ENCODE measurements at places on chromosomes 2 and 18. TPM values are rescaled to one million over a fixed set of nuclear protein-coding genes. Genes with fewer than 3 reads are reported as not detected.

DNA sequence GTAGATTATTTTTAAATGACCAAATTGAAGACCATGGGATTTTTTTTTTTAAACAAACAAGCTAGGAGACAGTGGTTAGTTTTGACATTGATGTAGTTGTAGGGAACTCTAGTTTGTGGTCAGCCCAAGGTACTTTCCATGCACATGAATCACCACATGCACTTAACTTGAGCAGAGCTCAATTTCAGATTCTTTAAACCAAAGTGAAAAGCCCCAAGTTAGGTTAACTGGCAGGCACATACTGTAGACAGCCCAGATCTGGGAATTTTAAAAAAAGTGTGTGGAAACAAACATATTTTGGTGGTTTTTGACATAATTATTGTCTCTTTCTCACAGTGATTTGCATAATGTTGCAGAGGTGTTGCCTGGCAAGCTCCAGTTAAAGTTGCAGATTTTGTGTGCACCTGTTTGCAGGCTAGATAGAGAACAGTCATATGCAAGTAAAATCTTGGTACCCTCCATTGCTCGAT, 88.4 kb downstream of the BCL2L11 start:
- no peak for DNase-seq

DNA sequence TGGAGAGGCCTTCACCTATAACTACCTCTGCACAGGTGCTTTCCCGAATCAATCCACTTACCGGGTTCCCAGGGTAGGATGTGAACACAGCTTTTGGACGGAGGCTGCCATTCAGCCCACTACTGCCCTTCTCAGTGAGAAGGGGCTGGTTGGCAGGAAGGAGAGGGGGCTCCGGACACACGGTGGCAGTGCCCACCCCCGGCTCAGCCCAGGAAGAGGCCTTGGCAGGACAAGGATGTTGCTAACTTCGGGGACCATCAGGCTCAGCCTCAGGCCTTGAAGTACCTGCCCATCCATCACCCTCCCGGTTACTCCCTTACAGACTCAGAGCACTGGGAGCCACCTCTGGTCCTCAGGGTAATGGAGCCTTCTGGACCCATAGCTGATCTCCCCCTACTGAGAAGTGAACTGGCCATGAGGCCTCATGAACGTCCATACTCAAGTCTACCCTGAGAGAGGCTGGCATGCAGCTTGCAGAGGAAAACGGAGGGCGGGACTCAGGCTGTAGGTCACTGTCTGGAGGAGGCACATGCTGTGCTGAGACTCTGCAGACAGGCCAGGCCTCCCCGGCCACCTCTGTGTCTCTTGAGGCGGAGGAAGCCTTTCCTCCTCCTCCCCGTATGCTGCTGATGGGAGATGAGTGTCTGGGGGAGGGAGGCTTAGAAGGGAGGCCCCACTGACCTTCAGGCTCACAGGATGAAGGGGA, 191.0 kb downstream of the TWIST2 start:
- no peak for DNase-seq

DNA sequence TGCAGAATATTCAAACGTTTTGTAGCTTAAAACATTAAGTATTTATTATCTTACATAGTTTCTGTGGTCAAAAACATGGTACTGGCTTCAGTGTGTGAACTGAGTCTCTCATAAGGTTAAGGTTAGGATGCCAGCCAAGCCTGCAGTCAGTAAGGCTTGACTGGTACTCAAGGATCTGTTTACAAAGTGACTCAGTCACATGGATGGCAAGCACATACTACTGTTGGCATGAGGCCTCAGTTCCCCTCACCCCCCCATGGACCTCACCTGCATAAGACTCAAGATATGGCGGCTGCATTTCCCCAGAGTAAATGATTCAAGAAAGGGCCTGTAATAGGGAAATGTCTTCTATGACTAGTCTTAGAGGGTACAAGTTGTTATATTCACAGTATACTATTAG, 1167.5 kb downstream of the DPP10 start:
- DNase-seq = no peak

DNA sequence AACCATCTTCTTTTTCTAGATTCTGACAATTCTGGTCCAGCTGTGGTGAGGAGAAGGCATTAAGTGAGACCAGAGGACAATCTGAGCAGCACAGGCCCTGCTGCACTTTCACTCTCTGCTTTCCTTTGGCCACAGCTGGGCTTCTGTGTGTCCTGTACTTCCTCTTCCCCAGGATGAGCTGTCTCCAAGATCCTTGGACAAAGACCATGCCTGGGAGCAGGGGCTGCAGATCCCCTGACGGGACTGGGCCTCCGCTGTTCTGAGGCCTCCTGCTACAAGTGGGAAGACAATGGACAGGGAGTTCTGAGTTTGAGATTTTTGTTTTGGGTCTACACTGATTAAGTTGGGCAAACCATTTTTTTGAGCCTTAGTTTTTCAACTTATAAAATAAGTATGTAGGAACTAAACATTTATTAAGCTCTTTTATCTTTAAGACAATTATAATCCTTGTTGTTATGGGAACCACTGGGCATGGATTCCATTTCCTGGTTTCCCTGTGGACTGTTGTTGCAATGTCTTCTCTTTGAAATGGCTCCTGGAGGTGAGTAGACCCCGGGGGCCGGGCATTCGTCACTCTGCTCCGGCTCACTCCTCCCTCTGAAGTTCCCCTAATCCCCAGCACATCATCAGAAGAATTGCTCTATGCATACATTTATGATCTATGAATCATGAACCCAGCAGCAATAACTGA, 266.6 kb downstream of the ACTR3 start:
- DNase-seq = no peak

- DNase-seq = no peak
Measured at GRCh38 chr2:57698935-57699449, 347.6 kb upstream of the VRK2 start.

DNA sequence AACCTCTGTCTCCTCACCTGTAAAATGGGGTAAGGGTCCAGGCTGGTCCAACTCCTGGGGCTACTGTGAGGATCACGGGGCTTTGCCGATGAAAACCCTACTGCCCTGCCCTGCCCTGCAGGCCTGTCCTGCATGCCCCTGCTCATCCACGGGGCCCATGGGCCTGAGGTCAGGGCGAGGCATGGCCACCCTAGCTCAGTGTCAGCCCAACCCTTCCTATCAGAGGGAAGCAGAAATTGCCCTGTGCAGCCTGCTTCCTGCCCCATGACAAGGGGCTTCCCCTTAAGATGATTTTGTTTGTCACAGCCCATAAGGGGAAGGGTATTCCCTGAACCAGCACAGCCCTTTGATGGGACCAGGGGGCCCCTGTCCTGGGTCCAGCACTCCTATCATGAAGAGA, 353.6 kb upstream of the ID2 start:
- DNase-seq = no peak

DNA sequence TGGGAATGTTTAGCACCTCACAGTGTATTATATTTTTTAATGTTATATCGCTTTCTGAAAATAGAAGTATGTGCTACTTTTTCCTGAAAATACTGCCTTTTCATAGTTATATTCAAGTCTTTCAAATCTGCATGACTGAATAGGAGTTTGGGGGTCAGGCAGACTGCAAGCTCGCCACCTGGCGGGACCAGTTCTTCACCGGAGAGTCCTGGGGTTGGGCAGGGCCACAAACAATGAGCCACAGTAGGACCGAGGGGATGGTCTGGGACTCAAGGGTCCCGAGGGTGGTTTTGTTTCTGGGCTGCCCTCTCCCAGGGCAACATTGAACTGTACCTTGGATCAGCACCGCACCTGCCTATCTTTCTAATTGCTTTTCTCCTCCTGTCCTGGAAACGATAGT, 70.6 kb downstream of the VWA3B start:
- peak; percentile 66 for DNase-seq

GRCh38 chr2:48601349-48601748, 16.3 kb upstream of the GTF2A1L start:
- DNase-seq = peak; percentile 79

DNA sequence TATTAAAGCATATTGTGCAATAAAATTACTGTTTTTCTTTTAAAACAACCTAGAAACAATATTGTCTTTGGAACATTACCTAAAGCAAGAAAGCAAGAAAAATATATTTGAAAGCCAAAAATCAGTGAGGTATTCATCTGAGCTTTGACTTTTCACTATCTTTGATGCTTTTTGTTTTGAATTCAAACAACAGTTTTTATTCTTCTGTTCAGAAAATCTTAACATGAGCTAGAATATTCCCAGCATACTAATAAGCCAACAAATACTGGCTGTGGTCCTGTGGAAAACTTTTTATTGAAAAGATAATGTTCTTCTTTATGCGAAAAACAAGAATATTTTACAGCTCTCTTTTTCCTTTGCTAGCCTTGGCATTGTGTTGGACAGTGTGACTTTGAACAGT, 19.8 kb downstream of the FAM171B start:
- no peak for DNase-seq

Gene WDR43
- 140 TPM for total RNA-seq

Gene ABHD1
- 0.19 TPM for total RNA-seq

Gene C18orf54
- 35.0 TPM for total RNA-seq

Gene STARD6
- not detected for total RNA-seq

Gene PCGF1
- 14.3 TPM for total RNA-seq

Gene CCDC138
- 31.6 TPM for total RNA-seq
